ENCODE measurements at places on chromosomes 11 and 22. TPM values are rescaled to one million over a fixed set of nuclear protein-coding genes. Genes with fewer than 3 reads are reported as not detected.

DNA sequence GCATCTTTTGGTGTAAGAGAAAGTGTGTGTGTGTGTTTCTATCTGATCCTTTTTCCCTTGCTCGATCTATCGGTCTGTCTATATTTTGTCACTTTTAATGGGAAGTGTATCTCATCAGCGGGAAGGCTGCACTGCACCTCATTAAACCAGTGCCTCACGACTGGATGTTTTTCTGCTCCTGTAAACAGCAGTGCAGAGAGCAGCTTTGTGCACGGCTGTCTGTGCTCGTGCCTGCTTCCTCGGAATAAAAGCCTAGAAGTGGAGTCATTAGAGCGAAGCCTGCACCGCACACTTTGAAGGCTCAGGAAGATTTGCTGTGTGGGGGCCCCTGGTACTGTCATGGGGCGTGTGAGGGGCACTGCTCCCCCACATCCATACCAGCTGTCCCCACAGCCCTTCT lies 27.0 kb upstream of the PARVG start:
- H3K4me3 ChIP-seq, result no peak overlapping the region
- no peak overlapping the region for H3K27ac ChIP-seq
- no peaks in the 10 kb centered on the region for H3K27me3 ChIP-seq
- H3K4me1 ChIP-seq, result no peaks in the 10 kb centered on the region
- H3K36me3 ChIP-seq, result no peaks in the 10 kb centered on the region
- no peak for DNase-seq

DNA sequence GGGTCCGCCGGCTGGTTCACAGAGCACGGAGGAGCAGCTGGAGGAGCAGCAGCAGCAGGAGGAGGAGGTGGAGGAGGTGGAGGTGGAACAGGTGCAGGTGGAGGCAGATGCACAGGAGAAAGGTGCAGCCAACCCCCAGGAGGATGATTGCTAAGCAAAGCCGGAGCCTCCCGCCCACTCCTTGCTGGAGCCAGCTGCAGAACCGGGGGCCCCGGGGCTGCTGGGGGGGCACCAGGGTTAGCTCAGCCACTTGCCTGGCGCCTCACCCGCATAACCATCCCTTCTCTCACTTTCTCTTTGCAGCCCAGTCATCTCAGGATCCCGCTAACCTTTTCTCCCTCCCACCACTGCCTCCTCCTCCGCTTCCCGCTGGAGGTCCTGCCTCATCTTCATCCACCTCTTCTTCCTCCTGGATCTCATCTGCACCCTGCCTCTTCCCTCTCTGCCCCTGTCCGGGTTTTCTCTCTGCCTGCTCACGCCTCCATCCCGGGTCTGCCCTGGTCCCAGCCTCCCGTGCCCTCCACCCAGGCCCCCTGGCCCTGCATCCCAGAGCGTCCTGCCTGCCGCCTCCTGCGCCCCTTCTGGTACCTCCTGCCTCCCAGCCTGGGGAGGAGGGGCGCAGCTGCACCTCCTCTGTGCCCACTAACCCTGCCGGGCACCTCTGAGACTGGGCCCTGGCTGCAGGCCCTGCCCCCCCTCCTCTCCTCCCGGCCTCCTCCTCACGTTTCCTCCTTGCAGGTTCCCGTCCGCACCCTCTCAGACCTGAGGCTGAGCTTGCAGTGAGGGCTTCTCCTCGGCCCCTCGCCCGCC lies 9.5 kb downstream of the KCTD17 start:
- no peak for DNase-seq
- no peaks in the 10 kb centered on the region for H3K36me3 ChIP-seq
- H3K27me3 ChIP-seq, result no peaks in the 10 kb centered on the region
- H3K27ac ChIP-seq, result no peak overlapping the region
- peaks cover 31% of the 10 kb centered on the region for H3K4me1 ChIP-seq

GRCh38 chr11:126006068-126006467 lies 56.6 kb downstream of the CDON start:
- DNase-seq, result no peak
- H3K27me3 ChIP-seq, result no peaks in the 10 kb centered on the region
- H3K27ac ChIP-seq, result no peak overlapping the region
- no peaks in the 10 kb centered on the region for H3K36me3 ChIP-seq

GRCh38 chr11:78698612-78699011 lies 123.9 kb upstream of the NARS2 start:
- DNase-seq, result no peak
- H3K4me1 ChIP-seq, result no peaks in the 10 kb centered on the region
- no peak overlapping the region for H3K4me3 ChIP-seq
- no peaks in the 10 kb centered on the region for H3K36me3 ChIP-seq
- H3K27me3 ChIP-seq, result peaks cover 89% of the 10 kb centered on the region

GRCh38 chr22:44759001-44759400 lies 6.6 kb downstream of the ARHGAP8 start:
- H3K4me3 ChIP-seq, result no peak overlapping the region
- peaks cover 44% of the 10 kb centered on the region for H3K4me1 ChIP-seq
- no peak for DNase-seq

The HEPHL1 gene
- total RNA-seq, result not detected

The C11orf86 gene
- total RNA-seq, result not detected

DNA sequence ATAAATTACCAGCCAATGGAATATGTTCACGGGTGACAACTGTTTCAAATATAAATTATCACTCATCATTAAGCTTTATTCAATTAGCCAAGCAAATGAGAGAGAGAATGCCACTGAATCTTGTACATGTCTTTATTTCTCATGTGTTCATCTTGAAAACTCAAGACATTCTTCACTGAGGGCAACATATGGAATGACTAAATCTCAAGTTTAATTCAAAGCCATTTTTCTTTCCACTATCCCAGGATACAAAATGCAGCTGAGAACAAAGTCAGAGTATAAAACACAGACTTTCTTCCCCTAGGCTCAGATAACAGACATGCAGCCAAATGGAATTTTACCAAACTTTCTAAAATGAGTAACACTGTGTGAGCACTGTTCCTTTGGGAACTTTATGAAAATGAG lies 12.1 kb upstream of the BBOX1 start:
- no peaks in the 10 kb centered on the region for H3K4me1 ChIP-seq
- H3K4me3 ChIP-seq, result no peak overlapping the region
- H3K27me3 ChIP-seq, result no peaks in the 10 kb centered on the region
- DNase-seq, result no peak

DNA sequence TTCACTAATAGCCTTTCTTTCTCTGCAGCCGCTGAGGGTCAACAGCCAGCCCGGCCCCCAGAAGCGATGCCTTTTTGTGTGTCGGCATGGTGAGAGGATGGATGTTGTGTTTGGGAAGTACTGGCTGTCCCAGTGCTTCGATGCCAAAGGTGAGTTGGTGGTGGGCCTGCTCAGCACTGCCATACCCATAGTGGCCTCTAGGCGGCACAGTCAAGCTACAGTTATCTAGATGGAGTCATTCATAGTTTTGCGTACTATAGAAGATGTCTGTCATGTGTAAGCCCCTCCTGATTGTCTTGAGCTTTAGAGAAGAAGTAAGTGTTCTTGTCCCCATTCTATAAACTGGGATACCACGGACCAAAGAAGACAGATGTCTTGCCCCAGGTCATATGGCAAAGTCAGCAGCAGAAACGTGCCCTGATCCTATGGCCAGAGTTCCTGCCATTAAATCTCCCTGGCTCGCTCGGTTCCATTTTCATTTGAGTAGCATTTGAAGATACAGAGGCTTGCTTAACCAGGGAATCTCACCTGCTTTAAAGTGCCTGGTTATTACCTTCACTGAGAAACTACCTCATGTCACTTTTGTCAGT lies 42.1 kb upstream of the CRTAM start:
- H3K36me3 ChIP-seq, result peaks cover 54% of the 10 kb centered on the region
- peaks cover 13% of the 10 kb centered on the region for H3K4me1 ChIP-seq
- no peak for DNase-seq
- no peak overlapping the region for H3K4me3 ChIP-seq

DNA sequence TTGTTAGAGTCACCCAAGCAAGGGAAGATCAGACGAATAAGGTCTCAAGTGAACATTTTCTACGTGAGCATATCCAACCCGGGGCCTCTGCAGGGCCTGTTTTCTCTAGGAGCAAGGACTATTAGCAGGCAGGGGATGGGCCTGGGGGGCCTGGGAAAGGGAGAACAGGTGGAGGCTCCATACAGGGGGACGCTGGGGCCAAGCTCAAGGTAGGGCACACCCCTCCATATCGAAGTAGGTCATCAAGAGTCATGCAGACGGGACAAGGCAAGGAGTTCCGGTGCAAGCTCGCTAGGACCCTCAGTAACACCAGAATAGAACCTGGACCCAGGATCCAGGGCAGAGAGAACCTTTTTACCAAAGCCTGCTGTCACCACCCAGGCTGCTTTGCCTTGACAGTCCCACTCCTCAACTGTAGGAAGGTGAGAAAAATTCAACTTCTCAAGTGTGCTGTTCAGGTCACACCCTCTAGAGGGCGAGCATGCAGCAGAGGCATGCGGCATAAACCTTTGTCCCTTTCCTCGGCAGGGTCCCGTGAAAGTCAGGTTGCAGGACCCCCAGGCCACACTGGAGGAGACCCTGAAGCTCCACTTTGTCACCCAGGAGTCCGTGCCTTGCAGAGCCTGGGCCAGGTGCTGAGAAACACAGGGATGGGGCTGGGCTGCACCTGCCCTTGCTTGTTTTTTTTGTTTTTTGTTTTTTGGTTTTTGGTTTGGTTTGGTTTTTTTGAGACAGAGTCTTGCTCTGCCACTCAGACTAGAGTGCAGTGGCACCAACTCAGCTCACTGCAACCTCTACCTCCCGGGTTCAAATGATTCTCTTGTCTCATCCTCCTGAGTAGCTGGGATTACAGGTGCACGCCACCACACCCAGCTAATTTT lies 8.6 kb upstream of the APOBEC3B start:
- no peak overlapping the region for H3K27ac ChIP-seq
- H3K4me3 ChIP-seq, result no peak overlapping the region
- no peak for DNase-seq
- no peaks in the 10 kb centered on the region for H3K27me3 ChIP-seq
- H3K4me1 ChIP-seq, result no peaks in the 10 kb centered on the region
